MV-4-11 (cell line): ENCODE measurements at places on chromosomes 12 and 14.
A peak's percentile ranks its signal among the peaks of the same experiment; 100 is the strongest.

DNA sequence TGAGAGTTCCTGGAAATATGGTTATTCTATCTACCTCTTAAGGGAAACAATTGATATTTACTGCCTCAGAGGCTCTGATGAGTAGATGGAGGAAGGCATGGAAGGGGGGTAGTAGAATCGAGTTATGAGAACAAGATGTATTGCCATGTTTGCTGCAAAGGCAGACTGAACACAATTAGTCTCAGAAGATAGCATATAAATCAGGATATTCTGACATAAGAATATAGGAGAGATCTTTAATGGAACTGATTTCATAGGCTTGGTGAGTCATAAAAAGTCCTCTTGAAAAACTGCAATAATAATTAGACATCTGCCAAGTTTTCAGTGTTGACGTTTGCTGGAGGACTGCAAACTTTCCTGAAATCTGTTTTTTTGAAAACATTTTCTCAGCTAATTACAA lies 636.1 kb downstream of the TMTC2 start:
- DNase-seq, result no peak

DNA sequence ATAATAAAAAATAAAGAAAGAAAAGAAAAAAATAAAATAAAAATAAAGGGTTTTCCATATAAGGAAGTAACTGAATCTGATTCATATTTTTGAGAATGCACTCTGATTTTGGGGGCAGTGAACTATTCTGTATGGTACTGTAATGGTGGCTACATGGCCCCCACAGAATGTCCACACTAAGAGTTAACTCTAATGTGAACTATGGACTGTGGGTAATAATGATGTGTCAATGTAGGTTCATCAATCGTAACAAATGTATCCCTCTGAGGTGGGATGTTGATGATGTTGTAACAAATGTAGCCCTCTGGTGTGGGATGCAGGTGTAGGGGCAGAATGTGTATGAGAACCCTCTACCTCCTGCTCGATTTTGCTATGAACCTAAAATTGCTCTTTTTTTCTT lies 13.8 kb downstream of the KRT8 start:
- no peak for DNase-seq

GRCh38 chr14:58904776-58905175 lies 267.0 kb downstream of the DACT1 start:
- DNase-seq, result no peak

- DNase-seq, result no peak
These were observed 380.3 kb upstream of the PDE3A start for GRCh38 chr12:19988001-19988400.

DNA sequence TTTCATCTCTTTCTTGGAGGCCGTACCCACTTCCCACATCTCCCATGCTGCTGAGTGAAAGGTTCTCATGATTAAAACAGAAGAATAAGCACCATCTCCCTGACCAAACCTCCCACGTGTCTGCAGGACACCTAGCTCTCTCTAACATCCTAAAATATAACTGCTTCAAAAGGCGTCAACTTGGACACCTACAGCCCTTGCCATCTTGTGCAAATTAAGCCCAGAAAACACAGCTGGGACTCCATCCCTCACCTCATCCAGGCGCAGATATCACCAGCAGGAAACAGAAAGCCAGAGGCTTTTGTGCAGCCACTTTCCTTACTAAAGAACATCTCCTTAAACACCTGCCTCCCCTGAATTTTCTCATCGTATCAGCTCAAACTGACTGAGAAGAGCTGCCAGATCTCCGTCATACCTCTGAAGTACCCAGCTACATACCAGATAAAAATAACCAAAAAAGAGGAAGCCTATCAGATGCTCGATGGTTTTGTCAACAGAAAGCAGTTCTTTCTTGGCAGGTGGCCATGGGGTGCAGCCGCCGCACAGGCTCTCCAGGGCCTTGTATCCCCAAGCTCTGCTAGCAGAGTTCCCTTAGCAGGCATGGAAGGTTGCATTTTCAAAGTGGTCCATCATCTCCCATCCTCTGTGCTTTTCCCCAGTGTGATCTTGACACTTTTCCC lies 28.8 kb downstream of the MAP3K9 start:
- peak; percentile 76 for DNase-seq

DNA sequence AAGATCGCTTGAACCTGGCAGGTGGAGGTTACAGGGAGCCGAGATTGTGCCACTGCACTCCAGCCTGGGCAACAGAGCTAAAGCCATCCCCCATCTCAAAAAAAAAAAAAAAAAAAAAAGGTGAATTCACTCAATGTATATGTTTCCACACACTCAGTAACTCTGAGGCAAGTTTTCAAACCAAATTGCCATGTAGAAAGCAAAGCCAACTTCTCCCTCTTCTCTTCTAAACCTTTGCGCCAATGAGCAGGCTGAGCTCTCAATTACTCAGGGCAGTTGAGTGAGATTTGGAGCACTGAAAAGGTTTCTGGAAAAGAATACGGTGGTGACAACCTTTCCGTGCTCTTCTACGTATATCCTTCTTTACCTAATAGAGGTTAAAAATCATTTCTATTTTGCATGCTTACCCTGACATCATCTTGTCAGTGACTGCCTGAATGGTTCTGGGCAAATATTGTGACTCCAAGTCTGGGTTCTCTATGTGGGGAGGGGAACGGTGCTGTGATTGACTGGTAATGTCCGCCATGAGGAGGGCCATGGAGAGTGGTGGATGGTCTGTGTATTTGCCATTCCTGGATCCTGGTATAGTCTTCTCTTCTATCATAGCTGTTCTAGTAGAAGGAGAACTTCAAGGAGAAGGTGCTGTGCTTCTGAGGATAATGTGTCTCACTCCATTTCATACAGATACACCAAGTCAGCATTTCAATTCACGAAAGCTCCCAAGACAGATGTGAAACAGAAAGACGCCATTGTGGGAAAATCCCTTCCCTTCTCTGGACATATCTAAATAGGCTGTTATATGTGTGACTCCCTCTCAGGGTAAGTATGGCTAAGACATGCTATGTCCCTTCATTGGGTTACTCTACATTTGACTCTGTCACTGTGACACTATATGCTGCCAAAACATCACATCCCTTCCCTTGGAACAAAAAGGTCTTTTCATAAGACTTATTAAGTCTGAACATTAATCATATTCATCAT lies 46.2 kb upstream of the MED13L start:
- DNase-seq, result peak; percentile 51

GRCh38 chr12:68235576-68235975 lies 10.0 kb upstream of the IL26 start:
- DNase-seq, result no peak

DNA sequence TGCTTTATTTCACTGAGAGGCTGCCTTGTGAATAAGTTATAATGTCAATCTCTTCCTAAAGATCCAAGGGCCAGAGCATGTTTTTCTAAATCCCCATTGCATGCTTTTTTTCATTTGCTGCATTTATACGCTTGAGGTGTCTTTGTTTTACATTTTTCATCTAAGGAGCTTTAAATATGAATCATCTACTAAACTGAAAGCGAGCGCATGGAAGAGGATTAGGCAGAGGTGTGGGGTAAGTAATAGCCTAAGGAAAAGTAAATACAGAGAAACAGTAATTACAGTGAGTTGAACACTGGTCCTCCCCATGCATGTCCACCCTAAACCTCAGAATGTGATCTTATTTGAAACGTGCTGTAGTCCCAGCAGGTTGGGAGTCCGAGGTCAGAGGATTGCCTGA lies 76.4 kb upstream of the METAP2 start:
- no peak for DNase-seq
